WTC11 (cell line): ENCODE measurements at places on chromosomes 4 and X.

GRCh38 chr4:56425518-56425917, 9.9 kb downstream of the PPAT start:
- no peak for DNase-seq

- no peak for DNase-seq
These were observed 534.9 kb upstream of the FTHL17 start for GRCh38 chrX:31606771-31607170.

GRCh38 chr4:150773729-150774449, 191.9 kb downstream of the MAB21L2 start:
- DNase-seq: no peak

DNA sequence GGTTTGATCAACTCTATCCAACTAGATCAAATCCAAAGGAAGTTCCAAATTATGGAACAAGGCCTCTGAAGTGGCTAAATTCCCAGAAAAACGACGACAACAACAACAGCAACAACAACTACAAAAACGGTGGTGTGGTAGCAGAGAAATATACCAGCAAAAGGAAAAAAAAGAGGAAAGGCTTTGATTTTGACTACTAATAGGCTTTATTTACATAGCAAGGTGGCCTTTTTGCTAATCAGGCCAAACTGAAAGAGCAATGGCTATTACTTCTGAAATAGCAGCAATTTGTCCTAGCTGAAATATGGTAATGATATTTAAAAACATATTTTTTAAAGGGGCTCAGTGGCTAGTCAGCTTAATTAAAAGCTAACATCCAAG, 40.8 kb upstream of the TMPRSS11E start:
- no peak for DNase-seq

- no peak for DNase-seq
These were observed 86.6 kb downstream of the RTL5 start for GRCh38 chrX:72045141-72045540.

- DNase-seq: no peak
These were observed 371.0 kb downstream of the BCOR start for GRCh38 chrX:39726771-39727170.

GRCh38 chrX:48913605-48914366, 2.3 kb upstream of the SLC35A2 start:
- no peak for DNase-seq

- DNase-seq: peak; percentile 77
These were observed 37.8 kb upstream of the SLC9A7 start for GRCh38 chrX:46796574-46797191.

GRCh38 chrX:1185561-1185960, 26.9 kb downstream of the CRLF2 start:
- no peak for DNase-seq

GRCh38 chr4:99438405-99438780, 3.3 kb upstream of the ADH7 start:
- no peak for DNase-seq

- DNase-seq: no peak
These were observed 111.3 kb downstream of the AFF1 start for GRCh38 chr4:87046121-87046551.

DNA sequence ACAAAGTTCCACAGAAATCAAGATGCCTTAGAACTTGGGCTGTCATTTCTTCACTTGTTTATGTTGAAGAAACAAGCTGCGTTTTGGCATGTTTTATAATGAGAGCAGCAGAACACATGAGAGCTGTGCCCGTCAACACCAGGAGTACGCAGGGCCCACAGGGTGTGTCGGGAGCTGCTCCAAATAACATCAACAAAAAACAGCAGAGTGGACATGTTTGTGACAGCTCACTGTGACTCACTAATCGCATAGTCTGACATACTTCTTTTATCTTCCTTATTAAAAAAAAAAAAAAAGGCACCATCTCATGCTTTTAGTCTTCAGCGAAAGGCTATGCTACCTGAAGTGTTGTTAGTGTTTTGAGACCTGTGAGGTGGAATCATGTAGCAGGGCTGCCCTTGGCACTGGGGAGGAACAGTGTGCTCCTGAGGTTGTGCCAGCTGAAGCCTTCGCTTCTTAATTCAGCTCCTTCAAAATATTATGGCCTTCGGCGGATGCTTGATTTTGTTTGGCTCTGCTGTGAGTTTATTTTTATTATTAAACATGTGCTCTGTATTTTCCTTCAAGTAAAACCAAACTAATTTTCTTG, 32.8 kb downstream of the FHDC1 start:
- DNase-seq: no peak

GRCh38 chr4:8840816-8841455, 30.7 kb downstream of the HMX1 start:
- no peak for DNase-seq

- DNase-seq: no peak
These were observed 23.4 kb upstream of the MMRN1 start for GRCh38 chr4:89871211-89871610.

- DNase-seq: no peak
These were observed 34.2 kb downstream of the PLAC1 start for GRCh38 chrX:134624046-134624430.

GRCh38 chrX:68498508-68499379, at the start of gene YIPF6:
TSS of gene YIPF6 (plus strand) at chrX:68499051. CDS start at chrX:68499067, 16 bp downstream.
- peak; percentile 57 for DNase-seq

GRCh38 chr4:85700362-85700761, 225.4 kb downstream of the ARHGAP24 start:
- DNase-seq: no peak

- DNase-seq: no peak
These were observed 41.5 kb upstream of the HPRT1 start for GRCh38 chrX:134418317-134419113.

DNA sequence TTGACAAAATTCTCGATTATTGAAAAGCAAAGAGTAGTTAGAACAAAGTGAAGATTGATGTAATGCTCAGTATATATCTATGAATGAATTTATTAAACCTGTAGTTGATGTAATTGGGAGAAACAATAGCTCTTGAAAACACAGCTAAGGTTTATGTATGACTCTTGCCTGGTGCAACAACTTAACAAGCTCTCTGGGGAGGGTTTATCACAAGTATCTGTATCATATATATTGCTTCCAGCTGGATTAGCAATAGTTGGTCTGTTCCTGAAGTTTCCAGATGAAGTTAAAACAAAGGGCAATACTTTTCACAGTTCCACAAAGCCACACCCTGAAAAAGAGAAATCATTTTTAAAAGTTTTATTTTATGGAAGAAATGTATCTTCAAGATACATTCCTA, 91.4 kb downstream of the ARSJ start:
- DNase-seq: no peak

- no peak for DNase-seq
These were observed 983.7 kb downstream of the STIM2 start for GRCh38 chr4:27844376-27844775.

DNA sequence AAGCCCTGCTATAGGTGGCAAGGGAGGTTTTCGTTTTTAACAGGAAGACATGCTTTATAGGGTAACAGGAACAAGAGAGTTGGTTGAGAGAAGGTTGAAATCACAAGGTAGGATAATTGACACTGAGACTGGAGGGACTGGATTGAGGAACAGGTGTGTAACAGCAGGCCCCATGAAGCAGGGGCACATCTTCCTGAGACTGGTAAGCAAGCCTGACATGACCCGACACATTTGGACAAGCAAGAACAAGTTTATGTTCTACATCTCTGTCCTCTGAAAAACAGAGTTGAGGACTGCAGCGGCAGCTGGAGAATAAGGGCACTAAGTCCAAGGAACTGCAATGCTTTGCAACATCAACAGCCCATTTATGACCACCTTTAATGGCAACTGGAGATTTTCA, 5.2 kb downstream of the RPS4X start:
- no peak for DNase-seq

GRCh38 chrX:29285664-29286063, 698.4 kb downstream of the IL1RAPL1 start:
- DNase-seq: no peak

DNA sequence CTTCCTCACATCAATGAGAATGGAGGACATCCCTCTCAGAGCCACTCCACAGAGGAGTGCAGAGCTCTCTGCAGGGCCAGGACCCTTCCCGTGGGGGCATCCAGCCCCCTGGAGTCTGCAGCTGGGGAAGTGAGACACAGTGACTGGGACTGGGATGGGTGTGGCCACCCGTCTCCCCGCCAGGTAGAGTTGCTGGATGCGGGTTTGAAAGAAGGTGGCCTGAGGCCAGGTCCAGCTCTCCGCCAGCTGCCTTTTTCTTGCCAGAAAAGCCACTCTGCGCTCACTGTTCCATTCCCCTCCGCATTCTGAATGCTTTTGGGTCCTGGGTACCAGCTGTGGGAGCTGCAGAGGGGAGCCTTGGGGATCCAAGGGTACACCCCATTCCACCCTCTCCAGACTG, 82.6 kb downstream of the ABLIM2 start:
- no peak for DNase-seq

- DNase-seq: no peak
These were observed 135.0 kb downstream of the AWAT2 start for GRCh38 chrX:69914781-69915180.

DNA sequence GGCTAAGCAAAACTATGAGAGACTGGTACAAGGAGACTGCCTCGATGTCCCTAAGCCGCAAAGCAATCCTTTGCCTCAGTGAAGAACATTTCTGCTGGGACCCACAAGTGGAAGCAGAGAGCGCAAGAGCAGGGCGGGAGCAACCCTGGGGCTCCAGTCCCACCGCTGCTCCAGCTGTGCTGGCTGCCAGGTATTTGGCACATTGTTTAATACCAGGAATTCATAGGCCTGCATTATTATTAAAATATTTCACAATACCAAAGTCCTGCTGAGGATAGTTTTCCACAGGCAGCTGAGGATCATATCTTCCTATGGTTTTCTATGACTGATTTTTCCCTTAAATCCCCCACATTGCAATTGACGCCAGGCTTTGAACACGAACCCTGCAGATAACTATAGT, 163.5 kb upstream of the TLL1 start:
- DNase-seq: no peak

DNA sequence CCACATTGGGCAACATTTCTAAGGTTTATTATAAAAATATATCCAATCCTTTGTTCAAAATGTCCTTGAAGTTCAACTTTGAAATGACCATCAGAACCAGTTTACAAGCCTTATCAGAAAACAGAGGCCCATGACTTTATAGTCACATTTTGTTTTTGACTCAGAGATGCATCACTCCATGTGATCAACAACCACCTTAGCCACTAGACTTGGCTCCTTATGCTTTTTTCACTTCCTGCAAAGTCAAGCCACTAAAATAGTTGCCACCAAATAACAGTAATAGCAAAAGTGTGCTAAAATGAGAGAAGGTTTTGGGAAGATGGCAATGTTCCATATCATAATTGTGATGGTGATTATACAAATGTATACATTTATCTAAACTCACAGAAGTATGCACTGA, 181.7 kb downstream of the MAML3 start:
- DNase-seq: no peak

- DNase-seq: no peak
These were observed 61.2 kb downstream of the UPRT start for GRCh38 chrX:75335127-75335458.

DNA sequence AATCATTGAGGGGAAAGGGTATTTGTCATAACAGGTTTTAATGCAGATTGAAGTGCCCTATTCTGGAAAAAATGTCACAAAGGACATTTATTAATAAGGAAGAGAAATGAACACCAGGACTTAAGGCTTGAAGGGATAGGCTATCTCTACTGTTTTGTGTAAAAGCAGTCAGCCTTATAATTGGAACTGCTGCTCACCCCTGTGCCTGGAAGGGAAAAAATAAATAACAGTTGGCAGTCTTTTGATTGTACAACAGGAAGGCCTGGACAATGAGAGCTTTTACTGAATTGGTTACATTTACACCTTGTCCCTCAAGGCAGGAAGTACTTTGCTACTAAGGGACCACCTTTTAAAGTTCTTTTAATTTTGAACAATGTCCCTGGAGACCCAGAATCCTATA, 17.8 kb upstream of the MAGED4 start:
- DNase-seq: no peak

GRCh38 chr4:105059337-105059736, 87.3 kb upstream of the TET2 start:
- DNase-seq: no peak
